ENCODE measurements at places on chromosomes 11 and 22.
A peak's percentile ranks its signal among the peaks of the same experiment; 100 is the strongest.

DNA sequence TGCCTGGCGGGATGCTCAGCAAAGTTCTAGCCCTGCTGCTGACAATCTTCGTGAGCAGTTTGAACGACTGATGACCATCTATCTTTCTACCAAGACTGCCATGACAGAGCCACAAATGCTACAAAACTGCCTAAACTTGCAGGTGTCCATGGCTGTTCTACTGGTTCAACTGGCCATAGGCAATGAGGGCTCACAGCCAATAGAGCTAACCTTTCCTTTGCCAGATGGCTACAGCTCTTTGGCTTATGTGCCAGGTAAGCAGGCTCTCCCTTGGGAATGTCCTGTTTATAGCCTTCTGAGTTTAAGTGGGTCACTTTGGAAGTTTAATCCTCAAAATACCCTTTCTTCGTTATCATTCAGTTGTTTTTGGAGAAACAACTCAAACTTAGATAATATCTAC lies 20.1 kb downstream of the UBE4A start:
- DNase-seq = no peak

DNA sequence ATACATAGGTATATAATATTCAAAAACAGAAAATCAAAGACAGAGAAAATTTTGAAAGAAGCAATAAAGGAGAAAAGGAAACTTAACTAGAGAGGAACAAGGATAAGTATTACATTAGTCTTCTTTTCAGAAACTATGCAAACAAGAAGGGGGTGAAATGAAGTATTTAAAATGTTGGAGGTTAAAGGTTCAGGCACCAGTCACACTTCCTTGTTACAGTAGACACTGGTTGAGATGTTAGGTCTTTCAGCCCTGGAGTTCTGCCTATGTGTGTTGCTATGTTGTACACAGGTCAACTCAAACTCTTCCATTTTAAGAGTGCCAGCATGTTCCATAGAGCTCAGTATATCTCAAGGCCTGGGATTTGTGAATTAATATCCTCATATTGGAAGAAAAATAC lies 6.0 kb upstream of the MS4A4A start:
- no peak for DNase-seq

DNA sequence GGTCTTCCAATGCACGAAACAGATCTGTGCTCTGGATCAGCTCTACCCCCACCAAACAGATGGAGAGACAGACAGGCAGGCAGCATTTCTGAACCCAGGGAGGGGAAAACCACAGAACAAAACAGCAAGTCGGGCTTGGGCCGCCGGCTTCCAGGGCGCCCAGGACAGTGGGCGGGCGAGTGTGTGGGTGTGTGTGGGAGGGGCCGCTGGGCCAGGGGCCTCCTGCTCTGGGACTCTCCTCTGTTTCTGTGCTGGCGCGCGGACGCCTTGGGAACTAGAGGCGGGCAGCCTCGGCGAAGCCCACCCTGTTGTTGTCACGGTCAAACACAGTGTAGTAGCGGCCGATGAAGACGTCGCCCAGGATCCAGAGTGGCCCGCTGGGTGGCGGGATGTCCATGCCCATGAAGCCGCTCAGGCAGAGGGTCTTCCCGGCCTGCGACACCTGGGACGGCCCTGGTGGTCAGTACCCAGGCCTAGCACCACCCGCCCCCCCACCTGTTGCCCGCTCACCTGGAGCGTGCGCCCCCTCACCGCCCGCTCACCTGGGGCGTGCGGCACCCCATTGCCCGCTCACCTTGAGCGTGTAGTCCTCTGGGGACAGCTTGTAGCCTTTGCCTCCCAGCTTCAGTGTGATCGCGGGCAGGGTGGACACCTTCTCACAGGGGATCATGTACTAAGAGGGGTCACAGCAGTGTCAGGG lies 3.0 kb upstream of the IFITM10 start:
- no peak for DNase-seq

DNA sequence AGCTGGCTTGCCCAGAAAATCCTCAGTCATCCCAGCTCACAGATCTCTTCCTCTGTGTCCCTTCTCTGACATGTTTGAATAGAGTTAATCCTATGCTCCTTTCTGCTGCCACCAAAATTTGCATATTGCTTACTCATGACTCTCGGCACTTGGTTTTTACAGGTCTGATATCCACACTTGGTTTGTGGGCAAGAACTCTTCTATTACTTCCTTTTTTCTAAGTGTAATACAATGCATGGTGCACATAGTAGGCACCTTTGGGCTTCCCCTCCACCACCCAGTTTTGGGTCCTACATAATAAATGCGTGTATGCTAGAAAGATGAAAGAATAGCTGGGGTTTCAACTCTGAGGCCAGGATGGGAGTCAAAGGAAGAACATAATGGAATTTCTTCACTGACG lies 69.7 kb upstream of the GRK3 start:
- no peak for DNase-seq

GRCh38 chr11:75233754-75234172 lies 6.8 kb upstream of the TPBGL start:
- peak; percentile 55 for DNase-seq

DNA sequence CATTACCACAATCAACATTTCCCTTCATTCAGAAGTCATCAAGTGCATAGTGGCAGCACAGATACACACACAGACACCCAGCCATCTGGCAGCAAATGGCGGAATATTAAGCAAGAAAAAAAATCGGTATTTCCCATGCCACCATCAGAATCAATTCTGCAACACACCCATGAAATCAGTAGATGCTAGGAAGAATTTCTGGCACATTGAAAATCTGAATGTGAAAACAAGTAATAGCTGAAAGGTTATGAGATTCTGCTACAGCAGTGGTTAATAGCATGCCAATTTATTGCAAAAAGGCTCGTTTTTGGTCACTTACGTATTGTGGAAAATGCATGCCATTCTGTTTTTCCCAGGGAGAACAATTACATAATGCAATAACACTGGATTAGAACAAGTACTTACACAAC lies 91.1 kb downstream of the PICALM start:
- peak; percentile 31 for DNase-seq

All from fibroblast of mammary gland (primary cell).